Activated CD4-positive, CD25-positive, alpha-beta regulatory T cell (primary cell): ENCODE measurements at places on chromosomes 3 and 15.

DNA sequence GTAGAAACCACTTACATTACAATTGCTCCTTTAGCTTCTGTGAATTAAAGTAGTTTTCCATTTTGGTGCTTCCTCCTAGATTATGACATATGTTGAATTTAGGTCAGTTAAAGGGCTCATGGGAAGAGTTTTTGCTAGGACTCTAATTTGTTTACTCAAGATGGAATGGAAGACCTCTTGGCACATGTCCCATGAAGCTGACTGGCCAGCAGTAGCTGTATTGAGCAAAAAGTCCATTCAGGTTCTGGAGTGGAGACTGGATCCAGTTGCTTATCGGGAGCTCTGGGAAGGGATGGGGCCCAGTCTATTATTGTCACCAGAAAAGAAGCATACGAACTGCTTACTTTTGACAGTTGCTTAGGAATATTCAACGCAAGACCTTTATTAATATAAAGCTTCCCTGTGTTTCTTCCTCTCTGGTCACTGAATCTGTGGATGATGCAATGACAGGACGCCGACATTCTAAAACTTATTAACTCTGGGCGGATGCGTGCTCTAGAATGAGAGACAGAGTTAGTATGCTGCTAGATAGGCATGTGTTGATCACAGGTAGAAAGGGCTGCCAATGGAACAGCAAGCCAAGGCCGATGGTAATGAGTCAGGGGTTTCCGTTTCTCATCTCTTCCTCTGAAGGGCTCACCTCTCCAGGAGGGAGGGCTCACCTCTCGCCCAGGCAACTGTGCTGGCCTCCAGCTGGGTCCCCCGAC lies 155.8 kb downstream of the NR1D2 start:
- DNase-seq, result no peak

DNA sequence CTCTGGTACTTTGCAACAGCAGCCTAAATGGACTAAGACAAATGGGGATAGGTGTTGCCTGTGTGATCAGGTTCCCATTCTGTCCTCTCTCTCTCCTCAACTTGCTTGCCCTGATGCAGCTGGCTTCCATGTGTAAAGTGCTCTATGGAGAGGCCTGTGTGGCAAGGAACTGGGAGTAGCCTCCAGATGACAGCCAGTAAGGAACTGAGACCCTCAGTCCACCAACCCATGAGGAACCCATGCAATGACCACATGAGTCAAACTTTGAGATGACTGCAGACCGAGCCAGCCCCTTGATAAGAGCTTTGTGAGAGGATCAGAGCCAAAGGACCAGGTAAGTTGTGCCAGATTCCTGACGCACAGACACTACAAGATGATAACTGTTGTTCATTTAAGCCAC lies 74.6 kb upstream of the ADPGK start:
- no peak for DNase-seq

DNA sequence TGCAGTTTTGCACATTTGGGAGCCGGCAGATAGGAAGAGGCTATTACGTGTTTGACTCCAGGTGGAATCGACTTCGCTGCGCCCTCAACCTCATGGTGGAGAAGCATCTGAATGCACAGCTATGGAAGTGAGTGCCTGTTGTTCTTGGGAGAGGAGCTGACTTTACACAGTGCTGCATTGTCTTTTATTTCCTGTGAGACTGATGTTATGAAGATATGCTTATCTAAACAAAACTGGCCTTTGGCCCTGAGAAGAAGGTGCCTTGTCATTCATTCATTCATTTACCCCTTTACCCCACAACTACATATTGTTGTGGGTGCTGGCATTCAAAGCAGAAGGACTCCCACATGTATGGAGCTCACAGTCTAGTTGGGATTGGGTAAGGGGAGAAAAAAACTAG lies 32.6 kb downstream of the PSMD6 start:
- no peak for DNase-seq

DNA sequence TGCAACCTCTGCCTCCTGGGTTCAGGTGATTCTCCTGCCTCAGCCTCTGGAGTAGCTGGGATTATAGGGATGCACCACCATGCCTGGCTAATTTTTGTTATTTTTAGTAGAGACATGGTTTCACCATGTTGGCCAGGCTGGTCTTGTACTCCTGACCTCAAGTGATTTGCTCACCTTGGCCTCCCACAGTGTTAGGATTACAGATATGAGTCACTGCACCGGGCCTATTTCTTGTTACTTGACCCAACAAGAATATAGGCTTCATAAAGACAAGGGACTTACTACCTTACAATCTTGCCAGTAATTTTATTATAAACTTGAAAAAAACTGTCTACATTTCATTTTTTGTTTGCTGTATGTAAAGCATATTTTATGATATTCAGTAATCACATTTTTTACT lies 21.4 kb upstream of the ZBTB47 start:
- DNase-seq, result no peak

DNA sequence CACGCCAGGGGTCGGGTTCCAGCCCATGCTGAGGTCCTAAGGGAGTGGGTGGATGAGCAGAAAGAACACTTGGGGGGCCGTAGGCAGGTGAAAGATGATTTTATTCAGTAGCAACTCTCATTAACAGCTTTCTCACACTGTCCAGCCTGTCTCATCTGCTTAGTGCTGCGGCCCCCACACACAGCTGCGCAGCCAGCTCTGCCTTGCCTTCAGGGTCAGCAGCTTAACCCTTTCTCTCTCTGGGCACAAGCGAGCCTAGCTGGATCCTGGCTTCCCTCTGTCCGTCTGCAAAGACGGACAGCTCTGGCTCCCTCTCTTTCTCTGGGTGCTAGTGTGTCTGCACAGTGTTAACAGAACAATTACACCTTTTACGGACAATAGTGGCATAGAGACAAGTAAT lies 21.3 kb downstream of the NPAP1 start:
- DNase-seq, result no peak

DNA sequence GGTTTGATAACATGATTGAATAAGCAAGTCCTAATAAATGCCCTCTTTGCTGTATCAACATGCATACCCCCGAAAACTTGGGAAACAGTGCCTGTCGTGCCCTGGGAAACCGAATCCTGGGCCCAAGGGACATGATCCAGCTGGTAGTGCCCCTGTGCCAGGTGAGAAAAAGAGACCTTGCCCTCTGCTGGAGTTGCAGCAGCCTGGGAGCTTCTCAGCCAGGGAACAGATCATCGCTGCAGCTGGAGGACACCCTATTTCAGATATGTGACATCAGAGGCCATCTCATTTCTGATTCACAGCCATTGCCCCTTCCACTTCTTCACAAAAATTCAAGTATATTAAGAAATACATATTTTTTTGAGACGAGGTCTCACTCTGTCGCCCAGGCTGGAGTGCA lies 32.3 kb downstream of the STOML1 start:
- no peak for DNase-seq

GRCh38 chr15:59148153-59148833 lies 43.3 kb downstream of the CCNB2 start:
- DNase-seq, result no peak

DNA sequence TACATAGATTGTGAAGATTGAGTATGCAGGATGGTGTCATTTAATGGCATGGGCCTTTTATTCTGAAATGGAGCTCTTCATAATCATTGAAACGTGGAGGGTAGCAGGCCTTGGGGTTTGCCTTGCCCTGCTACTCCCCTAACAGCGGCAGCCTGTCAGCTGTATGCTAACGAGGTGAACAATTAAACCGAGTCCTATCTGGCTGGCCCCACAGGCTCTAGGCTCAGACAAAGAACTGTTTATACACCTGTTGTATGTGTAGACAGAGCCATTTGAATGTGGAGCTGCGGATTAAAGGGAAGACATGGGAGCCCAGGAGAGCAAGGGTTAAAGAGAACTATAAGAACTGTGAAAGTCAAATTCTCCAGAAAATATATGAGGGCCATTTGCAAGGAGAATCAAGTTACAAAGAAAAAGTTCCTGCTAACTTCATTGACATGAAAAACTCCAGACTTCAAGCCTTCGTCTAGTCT lies 116.7 kb upstream of the CGNL1 start:
- DNase-seq, result no peak

DNA sequence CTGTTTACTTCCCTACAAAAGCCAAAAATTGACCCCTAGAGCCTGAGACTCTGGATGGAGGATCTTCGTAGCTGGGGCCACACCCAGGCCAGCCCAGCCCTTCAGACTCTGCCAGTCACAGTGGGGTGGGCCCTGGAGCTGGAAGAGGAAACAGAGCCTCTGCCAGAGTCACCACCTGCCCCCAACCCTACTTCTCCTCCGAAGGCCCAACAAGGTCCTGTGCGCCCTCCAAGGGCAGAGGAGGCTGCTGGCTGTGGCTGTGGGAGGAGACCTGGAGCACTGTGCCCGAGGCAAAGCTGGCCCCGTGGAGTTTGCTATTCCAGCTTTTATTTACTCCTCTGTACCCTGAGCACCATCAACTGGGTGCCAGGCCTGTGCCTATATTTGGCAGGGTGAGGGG lies 19.0 kb downstream of the CISH start:
- DNase-seq, result no peak

GRCh38 chr15:88989578-88989977 lies 76.4 kb upstream of the MFGE8 start:
- DNase-seq, result no peak

DNA sequence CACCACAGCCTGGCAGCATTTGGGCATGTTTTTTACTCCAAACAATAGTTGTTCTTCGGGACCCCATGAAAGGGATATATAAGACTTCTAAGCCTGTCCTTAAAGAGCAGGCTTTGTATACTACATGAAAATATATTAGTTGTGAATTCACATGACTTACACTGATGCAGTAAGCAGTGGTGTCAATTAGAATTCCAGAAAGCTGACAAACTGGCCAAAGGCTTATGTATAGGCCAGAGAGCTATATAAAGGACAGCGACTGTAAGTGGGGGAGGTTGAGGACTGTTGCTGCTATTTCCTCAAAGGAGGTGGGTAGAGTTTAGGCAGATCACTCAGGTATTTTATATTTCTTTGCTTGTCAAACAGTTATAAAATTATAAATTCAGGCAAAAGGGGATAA lies 24.8 kb downstream of the KPNA4 start:
- no peak for DNase-seq

GRCh38 chr3:1469248-1469647 lies 376.4 kb downstream of the CNTN6 start:
- no peak for DNase-seq

DNA sequence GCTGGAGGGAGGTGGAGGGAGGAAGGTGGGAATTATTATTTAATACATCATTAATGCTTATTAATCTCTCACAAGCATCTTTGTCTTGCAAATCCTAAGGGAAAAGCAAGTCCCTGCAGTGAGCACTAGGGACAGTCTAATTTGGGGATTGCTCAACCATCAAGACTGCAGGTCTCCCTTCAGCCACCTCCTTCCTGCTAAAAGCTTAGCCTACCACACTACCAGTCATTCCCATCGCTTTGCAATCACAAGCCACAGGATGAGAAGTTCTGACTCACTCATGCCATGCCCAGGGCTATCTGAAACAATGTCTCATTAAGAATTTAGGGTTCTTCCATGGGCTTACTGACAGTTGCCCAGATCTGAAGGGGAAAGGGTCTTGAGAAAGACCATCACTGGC lies 51.0 kb upstream of the EIF1B start:
- DNase-seq, result no peak

GRCh38 chr3:52120556-52121463 lies 33.4 kb downstream of the POC1A start:
- DNase-seq, result no peak

DNA sequence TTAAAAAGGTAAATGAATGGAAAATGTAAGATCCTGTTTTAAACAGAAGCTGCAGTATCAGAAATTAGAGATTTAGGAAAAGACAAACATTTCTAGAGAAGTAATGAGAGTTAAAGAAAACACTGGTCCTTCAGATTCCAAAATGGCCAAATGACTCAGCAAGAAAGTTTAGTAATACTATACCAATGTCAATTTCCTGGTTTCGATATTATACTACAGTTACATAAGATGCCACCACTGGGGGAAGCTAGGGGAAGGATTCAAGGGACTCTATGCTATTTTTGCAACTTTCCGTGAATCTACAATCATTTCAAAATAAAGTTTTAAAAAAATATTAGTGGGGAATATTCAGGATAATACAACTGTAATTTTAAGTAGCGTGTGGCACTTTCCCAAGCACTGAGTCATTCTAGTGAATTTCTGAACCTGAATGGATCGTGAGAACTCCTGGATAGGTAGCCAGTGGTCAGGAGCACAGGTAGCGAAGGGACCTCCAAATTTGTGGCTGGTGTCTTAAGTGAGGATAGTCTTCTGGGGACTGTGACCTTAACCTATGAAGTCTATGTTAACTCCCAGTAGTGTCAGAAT lies 37.6 kb downstream of the TMCC1 start:
- DNase-seq, result no peak

GRCh38 chr3:127395663-127396355 lies 108.0 kb upstream of the PRR20G start:
- no peak for DNase-seq

DNA sequence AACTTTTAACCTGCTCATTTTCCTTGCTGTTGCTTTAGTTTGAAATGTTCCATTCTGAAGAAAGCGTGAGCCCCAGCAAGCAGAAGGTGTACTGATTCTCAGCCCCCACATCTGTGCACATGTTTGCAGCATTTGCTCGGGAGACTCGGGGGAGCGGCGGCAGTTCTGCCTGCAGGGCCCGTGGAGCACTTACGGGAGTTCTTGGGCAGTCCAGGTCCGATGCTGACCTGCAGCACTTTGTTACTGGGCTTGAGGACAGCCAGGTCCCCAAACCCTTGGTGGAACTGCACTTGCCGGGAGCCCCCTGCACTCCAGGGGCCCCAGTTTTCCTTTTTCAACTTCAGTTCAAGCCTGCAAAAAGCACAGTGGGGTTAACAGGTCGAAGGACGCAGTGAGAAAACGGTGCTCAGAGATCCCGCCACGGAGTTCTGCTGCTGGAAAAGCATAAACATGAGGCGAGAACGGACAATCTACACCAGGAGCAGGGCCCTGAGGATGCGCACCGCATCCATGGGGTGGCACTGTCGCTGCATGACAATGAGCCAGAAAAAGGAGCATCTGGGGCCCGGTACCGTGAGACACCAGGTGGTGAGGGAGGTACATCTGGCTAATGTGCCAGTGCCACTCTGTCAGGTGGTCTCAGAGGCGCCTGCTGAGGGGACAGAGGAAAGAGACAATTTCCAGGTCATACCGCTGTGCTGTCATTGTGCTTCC lies 45.6 kb upstream of the LDHAL6B start:
- no peak for DNase-seq

- no peak for DNase-seq
Measured at GRCh38 chr15:33874156-33874555, 94.1 kb upstream of the CHRM5 start.

DNA sequence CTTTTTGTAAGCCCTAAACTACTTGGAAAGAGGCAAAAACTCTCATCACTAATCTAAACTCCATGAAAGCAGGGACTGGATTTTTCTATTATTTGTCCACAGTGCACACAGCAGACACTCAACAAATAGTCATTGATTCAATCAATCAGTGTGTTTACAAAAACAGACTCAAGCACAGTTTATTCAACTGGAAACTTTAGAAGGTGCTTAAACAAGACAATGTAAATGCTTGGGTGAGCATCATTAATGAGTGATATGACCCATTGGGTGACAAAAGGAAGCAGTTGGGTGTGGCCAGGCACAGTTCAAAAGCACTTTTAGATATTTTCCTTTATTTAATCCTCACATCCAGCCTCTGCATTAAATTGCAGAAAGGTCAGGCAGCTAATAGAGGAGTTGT lies 32.0 kb upstream of the PPP4R2 start:
- DNase-seq, result no peak

- no peak for DNase-seq
Measured at GRCh38 chr3:118077332-118077731, 957.3 kb downstream of the IGSF11 start.
